NT2/D1 (cell line): ENCODE measurements at places on chromosomes 12 and 14.

DNA sequence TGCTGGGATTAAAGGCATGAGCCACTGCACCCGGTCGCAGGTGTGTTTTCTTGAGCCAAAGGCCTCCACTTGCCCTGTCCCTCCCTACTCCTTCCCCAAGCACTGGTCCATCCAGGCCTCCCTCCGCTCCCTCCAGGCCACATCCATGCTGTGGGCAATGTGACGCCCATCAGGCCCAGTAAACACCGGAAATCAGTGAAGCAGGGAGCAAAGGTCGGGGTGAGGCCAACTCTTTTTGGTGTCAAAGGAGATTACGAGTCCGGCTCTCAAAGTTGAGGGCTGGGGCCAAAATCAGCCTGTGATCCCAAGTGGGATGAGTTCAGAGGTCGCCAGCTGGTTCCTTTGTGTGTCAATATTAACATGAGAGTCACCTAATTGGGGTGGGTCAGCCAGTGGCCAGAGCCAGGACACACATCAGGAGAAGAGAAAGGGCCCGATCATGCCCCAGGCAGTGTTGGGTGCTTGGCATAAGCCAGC, 195.7 kb downstream of the RBM19 start:
- no peak for DNase-seq

- no peak for DNase-seq
Measured at GRCh38 chr12:27123642-27124041, 41.3 kb upstream of the C12orf71 start.

GRCh38 chr14:31921721-31922120, 155.4 kb upstream of the ARHGAP5 start:
- DNase-seq = no peak

- no peak for DNase-seq
Measured at GRCh38 chr14:36822685-36823084, 161.0 kb downstream of the PAX9 start.

DNA sequence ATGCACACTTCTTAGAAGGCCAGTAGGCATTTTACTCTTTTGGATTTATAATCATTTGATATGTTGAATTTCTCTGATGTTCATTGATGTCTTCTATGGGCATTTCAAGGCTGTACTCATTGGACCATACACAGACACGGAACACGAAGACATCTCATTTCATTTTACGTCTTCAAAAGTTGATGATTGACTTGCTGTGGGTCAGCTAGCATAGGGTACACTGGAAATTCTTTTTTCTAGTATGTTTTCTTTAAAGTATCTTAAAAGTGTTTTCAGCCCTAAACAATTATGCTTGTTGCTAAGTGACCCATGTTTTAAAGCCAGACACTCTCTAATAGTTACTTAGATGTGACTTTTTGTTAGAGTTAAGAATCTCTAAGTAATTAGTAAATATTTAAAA, 16.3 kb downstream of the TRHDE start:
- DNase-seq = no peak

GRCh38 chr12:58367041-58367440, 425.7 kb downstream of the ATP23 start:
- no peak for DNase-seq

GRCh38 chr12:107400686-107401447, 284.7 kb upstream of the PWP1 start:
- no peak for DNase-seq

DNA sequence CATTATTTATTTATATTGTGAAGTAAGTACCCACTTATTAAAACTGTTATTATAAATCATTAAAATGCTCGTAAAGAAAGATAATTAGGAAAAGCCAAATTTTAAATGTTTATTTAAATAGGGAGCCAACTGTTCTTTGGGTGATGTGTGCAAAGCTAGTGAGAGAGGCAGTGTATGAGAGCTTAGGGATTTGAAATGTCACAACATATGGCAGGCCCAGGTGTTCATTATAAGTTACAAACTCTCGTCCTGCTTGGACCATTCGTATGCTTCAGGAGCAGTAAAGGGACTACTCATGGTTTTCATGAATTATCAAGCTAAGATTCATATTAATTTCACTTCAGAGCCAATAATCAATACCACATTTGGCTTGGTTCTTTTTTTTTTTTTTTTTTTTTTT, 154.5 kb downstream of the TGFB3 start:
- DNase-seq = no peak

- DNase-seq = no peak
Measured at GRCh38 chr14:61730756-61731373, 31.4 kb upstream of the SNAPC1 start.

GRCh38 chr12:8609061-8609570, 3.5 kb downstream of the AICDA start:
- peak; percentile 73 for DNase-seq

DNA sequence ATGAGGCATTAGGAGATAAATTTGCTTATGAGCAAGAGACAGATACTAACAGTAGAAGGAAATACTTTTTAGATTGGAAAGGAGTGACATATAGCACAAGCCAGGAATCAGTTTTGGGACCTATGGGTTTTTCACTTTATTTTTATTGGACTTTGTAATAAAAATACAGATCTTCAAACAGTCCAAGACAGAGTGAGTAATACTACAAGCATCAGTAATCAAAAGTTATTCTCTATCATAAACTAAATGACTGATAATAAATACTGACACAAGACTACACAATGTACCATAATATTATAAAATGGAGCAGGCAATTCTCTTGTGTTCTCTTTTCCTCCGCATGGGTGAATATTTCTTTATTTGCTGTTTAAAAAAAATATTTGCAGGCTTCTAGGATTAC, 85.8 kb downstream of the DERA start:
- no peak for DNase-seq

- DNase-seq = no peak
Measured at GRCh38 chr12:46808955-46809697, 16.7 kb downstream of the SLC38A4 start.

DNA sequence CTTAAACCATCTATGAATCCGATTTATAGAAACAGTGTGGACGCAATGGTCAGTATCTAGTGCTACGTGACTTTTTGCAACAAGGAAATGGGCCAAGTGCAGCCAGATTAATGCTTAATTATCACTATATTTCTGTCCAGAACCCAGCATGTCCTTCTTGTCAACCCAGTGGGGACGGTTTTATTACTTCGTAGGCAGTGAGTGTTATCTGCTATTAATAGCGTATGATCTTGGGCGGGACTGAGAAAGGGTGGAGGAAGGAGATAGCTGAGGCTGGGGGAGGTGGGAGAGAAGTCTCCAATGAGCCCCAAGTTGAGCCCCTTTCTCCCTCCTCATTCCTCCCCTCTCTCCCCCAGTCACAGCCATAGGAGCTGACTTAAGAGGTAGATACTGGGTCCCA, 59.7 kb upstream of the FAM222A start:
- no peak for DNase-seq

GRCh38 chr14:65072256-65072655, 30.1 kb downstream of the MAX start:
- no peak for DNase-seq

- no peak for DNase-seq
Measured at GRCh38 chr12:6234214-6234613, 34.0 kb downstream of the CD9 start.

DNA sequence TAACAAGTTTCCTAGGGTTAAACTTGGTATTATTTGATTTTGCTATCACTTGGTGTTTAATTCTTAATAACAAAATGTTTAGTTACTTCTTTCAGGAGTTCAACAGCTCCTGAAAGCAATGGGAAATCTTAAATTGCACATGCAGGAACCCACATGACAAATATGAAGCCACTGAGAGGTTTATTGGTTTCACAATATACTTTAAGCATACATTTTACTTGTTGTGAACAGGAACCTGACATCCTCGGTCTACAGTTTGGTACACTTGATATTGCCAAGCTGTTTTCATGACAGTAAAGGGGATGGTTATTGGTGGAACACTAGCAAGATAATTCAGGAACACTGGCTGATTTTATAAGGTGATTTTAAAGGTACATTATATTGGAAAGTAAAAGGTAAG, 46.2 kb downstream of the SLC38A1 start:
- DNase-seq = no peak

DNA sequence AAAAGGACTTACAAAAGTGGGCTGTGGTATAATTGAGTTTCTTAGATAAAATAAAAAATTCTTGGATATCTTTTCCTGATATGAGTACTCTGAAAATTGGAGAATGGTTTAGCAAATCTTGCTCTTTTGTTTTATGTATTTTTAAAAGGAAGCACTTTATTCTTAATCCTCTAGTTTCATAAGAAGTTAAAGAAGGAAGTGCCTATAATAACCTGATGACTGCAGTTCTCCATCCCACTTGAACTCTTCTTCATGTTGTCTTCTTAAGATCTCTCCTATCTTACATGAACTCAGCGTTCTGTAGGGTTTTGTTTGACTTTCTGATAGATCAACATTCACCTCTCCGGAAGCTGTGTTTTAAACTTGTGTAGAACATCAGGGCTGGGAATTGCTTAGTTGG, 271.0 kb downstream of the ERC1 start:
- DNase-seq = no peak

- DNase-seq = no peak
Measured at GRCh38 chr14:95659293-95659989, 26.8 kb upstream of the TCL1B start.

- no peak for DNase-seq
Measured at GRCh38 chr14:25108959-25109358, 59.0 kb upstream of the STXBP6 start.

DNA sequence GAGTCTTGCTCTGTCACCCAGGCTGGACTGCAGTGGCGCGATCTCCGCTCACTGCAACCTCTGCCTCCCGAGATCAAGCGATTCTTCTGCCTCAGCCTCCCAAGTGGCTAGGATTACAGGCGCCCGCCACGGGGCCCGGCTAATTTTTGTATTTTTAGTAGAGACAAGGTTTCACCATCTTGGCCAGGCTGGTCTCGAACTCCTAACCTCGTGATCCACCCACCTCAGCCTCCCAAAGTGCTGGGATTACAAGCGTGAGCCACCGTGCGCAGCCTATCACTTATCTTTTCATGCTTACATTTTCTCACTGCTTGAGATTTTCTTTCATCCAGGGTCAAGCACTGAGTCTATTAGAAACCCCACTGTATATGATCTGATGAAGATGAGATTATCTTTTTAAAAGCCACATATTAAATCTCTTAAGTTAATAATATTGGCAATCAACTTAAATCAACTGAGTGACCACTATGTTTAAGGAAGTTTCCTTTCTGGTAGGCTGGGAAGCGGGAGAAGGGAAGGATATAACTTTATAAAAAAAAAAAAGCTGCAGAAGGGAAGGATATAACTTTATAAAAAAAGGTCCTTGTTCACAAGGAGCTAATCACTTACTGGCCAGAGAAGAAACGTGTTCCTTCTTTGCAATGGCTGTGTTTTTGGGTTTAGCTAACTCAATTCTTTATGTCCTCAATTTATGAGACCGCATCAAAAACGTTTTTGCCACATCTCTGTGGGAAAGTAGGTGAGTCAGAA, 1.3 kb upstream of the MDM2 start:
- no peak for DNase-seq

GRCh38 chr14:101815994-101816393, 54.5 kb downstream of the PPP2R5C start:
- DNase-seq = no peak

- DNase-seq = no peak
Measured at GRCh38 chr14:63276492-63277342, 42.0 kb downstream of the GPHB5 start.

DNA sequence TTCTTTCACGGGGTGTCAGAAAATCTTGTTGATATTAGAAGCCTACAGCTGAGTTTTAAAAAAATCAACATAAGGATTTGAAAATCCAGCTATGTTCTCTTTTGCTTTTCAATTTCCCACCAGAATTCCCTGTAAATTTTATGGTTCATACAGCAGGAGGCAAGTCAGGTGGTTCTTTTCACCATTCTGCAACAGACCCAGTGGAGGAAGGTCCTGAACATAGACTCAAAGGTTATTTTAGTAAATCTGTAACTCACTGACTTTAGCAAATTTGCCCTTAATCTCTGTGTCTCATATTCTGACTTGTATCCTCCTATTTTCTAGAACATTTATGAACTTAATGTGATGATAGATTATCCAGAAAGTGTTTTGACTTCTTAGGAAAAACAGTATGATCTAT, 235.4 kb upstream of the E2F7 start:
- no peak for DNase-seq

DNA sequence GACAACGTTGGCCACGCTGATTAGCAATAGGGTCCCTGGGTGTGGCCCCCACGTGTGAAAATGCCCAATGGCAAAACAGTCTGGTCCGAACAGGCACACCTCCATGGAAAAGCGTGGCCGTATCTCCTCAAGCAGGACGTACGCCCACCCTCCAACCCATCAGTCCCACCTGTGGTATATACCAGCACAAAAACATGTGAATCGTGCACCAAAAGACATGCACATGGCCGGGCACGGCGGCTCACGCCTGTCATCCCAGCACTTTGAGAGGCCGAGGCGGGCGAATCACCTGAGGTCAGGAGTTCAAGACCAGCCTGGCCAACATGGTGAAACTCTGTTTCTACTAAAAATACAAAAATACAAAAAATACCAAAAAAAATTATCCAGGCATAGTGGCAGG, 14.9 kb upstream of the SFSWAP start:
- no peak for DNase-seq

GRCh38 chr14:64747327-64747726, 43.1 kb downstream of the PLEKHG3 start:
- DNase-seq = no peak

DNA sequence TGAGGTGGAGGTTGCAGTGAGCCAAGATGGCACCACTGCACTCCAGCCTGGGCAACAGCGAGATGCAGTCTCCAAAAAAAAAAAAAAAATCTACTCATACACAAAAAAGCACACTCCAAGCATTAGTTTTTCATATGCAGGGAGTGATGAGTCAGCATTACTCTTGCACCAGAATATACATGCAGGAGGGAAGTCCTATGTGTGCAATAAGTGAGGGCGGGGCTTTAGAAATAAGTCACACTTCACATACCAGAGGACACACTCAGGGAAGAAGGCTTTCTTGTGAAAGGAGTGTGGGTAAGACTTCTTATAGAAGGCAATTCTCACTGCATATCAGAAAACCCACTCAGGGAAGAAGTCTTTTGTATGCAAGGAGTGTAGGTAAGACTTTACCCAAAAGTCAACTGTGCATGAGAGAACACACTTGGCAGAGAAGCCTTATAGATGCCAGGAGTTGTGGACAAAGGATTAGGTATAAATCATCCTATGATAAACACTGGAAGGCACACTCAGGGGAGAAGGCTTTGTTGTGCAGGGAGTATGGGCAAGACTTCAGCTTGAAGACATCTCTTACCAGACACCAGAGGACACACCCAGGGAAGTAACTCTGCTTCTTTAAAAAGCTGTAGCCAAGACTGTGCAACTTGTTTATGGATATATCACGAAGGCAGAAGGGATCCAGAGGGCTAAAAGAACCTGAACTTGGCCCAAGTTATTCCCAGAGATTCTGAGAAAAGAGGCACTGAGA, 50.5 kb downstream of the ATF7 start:
- DNase-seq = no peak

DNA sequence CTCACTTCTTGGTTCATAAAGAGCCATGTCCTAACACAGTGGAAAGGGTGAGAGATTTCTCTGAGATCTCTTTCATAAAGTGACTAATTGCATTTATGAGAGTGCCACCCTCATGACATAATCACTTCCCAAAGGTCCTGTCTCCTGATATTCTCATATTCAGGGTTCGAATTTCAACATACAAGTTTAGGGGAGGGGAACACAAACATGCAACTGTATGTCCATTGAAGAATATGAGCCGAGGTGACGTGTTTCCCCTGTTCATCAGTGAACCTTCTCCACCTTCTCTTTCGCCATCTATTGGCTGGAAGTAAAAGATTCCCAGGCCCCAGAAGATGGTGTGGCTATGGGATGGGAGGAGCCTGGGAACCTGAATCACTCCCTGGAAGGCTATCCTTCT, 354.2 kb upstream of the ATP2B1 start:
- DNase-seq = no peak

- no peak for DNase-seq
Measured at GRCh38 chr12:15163030-15163976, 57.9 kb downstream of the RERG start.

- no peak for DNase-seq
Measured at GRCh38 chr12:82644896-82645295, 41.8 kb upstream of the TMTC2 start.
